ENCODE measurements at places on chromosomes 7 and 10.
A peak's percentile ranks its signal among the peaks of the same experiment; 100 is the strongest.

DNA sequence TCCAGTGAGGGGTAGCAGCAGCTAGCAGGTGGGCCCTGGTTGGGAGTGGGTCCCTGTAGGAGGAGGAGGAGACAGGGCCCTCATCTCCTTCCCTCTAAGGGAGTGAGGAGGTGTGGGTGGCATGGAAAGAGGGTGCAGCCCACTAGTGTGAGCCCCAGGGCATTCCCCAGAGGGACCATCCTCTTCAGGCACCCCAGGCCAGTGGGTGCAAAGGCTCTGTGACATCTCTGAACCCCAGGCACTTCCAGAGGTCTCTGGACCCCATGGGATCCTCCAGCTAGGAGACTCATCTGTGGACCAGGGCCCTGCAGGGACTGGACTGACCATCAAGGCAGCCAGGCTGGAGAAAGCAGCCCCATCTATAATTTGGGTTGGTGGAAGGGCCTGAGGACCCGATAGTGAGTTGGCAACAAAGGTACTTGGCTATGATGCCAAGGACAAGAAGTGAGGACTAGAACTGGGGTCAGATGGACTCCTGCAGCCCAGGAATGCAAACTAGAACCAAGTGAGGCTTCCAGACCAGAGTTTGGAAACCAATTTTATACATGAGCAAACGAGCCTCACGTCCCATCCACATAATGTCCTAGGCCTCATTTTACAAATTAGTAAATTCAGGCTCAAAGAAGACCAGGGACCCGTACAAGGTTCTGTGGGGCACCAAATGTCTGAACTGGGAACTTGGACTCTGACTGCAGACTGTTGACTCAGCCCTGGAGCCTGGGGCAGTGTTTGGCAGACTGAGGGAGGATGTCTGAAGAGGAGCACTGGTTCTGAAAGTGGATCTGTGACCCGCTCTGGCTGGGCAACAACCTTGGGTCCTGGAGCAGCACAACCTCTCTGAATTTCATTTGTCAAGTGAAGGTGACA, 1.4 kb upstream of the VSTM4 start:
- DNase-seq = no peak

DNA sequence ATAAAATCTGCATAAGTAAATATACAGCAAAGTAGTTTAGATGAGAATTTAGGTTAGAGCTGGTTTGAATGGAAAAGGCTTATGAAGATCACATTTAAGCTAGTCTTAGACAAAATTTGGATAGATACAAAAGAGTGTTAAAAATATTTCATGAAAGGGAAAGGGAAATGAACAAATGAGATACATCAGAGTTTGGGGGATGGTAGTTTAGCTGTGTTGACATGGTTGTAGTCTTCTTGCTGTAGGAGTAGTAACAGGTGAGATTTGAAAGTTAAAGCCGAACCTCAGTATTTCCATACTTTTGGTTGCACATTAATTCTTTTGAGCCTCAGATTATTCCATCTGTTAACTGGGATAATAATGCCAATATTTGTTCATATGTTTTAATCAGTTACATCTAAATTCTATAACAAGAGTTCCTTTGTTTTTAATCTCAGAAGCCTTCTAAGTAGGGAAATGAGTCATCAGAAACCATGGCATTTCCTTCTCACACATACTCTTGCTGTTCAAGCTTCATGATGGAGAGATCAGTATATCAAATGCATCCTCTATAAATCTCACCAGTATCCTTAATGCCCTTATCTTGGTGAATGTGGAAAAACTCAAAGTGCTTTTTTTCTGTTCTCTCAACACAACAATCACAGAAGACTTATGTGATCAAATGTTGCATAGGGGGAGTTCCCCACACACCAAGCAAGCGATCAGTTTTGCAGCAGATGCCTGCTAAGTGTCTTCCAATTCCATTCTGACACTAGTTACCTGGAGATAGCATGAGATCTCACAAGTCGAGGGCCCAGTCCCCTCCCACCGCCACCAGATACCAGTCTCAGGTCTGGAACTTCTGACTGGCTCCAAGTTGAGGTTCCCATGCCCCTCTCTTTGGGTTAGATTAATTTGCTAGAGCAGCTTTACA, 84.7 kb downstream of the MAPK8 start:
- DNase-seq = no peak

DNA sequence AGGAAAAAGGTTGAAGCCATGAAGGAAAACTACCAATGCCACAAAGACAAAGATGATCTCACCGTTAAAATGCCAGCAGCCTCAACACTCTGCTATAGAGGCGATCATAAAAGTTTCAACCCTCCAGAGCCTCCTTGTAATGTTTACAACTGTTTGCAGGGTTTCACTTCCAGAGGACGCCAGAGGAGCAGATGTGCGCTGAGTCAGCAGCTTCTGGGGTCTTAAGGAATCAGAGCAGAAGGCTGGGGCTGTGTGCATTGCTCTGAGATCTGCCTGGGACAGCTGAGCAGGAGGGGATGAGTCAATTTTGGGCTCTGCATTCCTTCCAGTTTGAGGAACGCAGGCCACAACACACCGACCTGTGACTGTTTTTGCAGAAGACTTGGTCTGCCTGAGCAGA, 98.3 kb downstream of the TMEM130 start:
- DNase-seq = peak; percentile 9

- DNase-seq = no peak
These were observed 341.9 kb downstream of the PLXDC2 start for GRCh38 chr10:20158086-20158485.

GRCh38 chr10:93992400-93993030, 1.2 kb upstream of the PLCE1 start:
- DNase-seq = no peak

GRCh38 chr10:132875435-132875834, 66.9 kb downstream of the CFAP46 start:
- no peak for DNase-seq

- no peak for DNase-seq
These were observed 3.6 kb downstream of the FAM171A1 start for GRCh38 chr10:15367296-15368085.

DNA sequence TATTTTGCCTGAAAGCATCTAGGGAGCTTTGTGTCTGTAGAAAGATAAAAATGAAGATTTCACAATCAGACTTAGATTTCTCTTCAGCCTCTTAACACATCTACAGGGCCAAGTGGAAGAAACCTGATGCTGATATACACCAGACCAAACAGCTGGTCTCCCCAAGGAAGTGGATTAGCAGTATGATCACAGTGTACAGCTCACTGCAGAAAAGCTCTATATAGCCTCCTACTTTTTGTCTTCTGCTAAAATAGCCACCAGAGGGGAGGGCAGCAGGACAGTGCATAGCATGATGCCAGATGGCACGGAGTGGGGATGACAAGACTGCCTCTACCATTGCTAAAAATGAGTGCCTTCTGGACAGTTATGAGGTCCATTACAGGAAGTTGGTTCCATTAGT, 16.0 kb downstream of the FAM13C start:
- no peak for DNase-seq

DNA sequence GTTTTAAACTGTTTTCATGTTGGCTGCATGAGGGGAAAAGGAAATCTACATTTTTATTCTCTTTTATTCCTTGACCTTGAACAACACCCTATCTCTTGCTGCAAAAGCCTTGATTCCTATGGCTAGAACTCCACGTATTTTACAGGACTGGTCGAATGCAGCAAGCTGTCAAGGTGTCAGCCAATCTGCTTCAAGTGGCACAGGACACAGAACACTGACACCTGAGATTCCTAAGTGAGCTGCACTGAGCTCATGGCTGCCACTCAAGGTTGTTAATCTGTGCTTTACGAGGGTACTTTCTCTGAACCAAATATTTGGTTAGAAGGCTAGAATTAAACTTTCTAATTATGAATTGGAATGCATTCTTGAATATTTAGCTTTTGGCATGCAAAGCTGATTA, 349.7 kb upstream of the COBL start:
- no peak for DNase-seq

- no peak for DNase-seq
These were observed 134.6 kb upstream of the MGMT start for GRCh38 chr10:129332476-129332875.

DNA sequence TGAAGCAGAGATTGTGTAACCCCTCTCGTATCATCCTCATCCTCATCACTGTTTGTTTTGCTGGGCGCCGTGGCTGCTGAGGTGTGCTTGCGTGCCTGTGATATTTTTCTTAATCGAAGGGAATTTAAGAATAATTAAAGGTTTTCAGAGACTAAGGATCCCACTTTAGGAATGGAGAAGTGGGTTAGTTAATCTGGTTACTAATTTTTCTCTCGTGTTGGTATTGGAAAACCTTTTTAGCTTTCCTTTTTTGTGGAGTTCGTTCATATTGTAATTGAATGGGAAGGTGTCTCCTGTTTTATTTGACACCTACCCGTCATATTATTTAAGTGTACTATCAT, 1.3 kb downstream of the UBN2 start:
- DNase-seq = no peak

GRCh38 chr10:51469686-51470085, 229.7 kb downstream of the CSTF2T start:
- DNase-seq = no peak

GRCh38 chr10:52883996-52884871, 111.7 kb upstream of the MBL2 start:
- peak; percentile 81 for DNase-seq

- peak; percentile 78 for DNase-seq
These were observed 21.8 kb downstream of the PWWP2B start for GRCh38 chr10:132418527-132419416.

GRCh38 chr10:88417387-88418030, 165.6 kb downstream of the RNLS start:
- DNase-seq = no peak
